ENCODE measurements at places on chromosomes 6 and 20.

DNA sequence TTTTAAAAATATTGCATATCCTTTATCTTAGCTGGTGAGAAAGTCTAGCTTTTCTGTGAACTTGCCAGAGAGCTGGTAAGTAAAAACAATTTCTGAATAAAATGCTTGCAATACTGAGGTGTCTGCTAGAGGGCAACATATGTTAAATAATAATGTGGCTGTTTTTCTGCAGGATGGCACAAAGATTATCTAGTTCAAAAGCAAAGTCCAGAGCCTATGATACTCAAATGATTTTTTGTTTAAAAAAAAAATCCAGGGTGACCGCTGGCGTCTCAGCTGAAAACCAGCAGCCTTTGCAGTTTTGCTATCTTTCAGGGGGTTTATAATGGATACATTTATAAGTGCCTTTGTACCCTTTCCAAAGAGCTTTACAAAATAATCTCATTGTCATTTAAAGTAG is 194.9 kb downstream of the PHACTR1 start:
- DNase-seq = peak; percentile 73

DNA sequence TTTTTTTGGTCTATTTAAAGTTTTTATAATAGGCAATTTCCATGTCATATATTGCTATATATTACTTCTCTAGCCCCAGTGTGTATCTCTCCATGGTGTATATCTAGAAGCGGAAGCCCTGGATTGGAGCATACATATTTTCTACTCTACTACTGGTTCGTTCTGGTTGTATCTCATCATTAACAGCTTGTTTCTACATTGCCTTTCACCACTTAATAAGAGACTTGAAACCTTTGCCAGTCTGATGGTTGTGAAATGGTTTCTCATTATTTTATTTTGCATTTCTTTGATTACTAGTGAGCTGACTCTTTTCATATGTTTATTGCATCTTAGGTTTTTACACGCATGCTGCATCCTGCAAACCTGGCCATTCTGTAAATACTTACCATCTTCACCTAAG is 3.6 kb downstream of the DSTN start:
- no peak for DNase-seq

DNA sequence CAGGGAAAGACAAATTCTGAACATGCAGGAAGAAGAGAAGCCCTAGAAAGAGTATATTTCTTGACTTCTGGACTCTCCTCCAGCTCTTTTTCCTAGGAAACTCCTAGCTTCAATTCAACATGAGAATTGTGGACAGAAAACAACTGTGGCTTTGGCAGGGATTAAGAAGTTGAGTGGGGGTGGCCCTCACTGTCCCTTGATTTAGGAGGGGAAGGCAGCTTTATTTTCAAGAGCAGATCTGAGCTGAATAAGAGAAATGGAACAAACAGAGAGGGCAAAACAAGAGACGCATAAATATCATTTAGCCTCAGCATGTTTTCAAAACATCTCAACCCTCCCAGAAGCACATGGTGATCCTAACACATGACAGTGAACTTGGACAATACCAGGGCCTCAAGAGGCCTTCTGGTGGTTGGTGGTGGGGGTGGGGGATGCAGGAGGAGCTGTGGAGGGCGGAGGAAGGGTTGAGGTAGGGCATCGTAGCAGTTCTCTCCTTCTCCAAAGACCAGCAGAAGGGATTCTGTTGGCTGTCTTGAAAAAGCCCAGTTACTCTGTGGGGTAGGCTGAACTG is 21.1 kb upstream of the TAGAP start:
- no peak for DNase-seq

GRCh38 chr6:128149796-128150195 is 248.9 kb upstream of the THEMIS start:
- DNase-seq = no peak

- DNase-seq = no peak
Measured at GRCh38 chr6:24738741-24739140, 19.8 kb upstream of the C6orf62 start.

- no peak for DNase-seq
Measured at GRCh38 chr6:106847116-106847515, 127.4 kb downstream of the CD24 start.

DNA sequence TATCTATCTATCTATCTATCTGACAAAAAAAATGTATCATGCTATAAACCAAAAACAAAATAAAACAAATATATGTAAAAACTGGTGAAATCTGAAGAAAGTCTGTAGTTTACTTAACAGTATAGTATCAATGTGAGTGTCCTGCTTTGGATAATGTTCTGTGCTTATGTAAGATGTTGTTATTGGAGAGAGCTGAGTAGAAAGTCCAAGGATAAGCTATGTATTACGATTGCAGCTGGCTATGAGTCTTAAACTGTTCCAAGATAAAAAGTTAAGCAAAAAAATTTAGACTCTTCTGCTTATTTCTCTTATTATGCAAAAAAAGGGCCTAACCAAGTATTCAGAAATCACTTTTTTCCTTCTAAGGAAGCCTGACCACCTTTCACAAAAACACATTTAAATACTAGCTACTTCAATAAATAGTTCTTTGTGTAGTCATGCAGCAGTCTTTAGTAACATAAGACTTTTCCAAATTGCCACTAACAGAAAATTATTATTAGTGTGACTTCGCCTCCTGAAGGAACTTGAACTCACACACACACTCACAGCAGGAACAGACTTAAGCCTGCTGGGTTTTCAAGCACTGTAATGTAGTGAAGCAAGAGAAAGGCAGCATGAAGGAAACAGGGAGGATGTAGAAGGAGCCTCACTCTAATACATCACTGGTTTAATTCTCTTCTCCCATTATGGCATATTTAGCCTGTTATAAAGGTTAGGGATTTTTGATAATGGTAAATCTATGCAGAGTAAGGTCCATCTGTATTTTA is 265.8 kb upstream of the GJE1 start:
- no peak for DNase-seq

GRCh38 chr6:48144021-48144420 is 33.0 kb upstream of the PTCHD4 start:
- DNase-seq = no peak

DNA sequence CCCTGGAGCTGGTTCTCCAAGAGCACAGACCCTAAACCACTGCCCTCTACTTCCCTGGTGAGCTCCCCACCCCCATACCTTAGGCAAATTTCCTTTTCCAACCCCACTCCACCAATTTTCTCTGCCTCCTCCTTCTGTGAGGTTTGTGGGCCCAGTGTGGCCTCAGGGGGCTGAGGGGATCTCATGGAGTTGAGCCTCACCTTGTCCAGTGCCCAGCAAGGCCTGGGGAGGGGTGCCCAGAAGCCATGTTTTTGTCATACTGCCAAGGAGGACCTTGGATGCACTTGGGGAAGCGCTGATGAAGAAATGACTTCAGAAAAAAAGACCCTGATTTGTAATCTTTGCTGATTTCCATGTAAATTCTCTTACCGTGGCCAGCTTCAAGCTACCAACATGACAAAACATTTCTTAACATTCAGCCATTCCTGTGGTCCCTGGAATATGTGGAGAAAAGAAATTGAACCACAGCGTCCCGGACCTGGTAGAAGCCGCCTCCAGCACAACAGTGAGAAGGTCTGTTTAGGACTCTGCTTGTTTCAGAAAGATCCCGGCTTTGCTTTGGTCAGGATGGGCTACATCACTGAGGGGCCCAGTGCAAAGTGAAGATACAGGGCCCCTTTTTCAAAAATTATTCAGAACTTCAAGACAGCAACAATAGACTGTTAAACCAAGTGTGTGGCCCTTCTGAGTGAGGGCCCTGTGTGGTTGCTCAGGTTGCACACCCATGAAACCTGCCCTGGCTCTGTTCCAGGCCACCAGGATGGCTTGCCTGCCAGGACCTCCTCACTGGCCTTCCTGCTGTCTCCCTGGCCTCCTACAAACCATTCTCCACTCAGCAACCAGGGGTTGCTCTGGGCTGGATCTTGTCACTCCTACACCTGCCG is 52.5 kb downstream of the CHMP4B start:
- no peak for DNase-seq

- no peak for DNase-seq
Measured at GRCh38 chr6:155235087-155235486, 28.7 kb upstream of the CLDN20 start.

DNA sequence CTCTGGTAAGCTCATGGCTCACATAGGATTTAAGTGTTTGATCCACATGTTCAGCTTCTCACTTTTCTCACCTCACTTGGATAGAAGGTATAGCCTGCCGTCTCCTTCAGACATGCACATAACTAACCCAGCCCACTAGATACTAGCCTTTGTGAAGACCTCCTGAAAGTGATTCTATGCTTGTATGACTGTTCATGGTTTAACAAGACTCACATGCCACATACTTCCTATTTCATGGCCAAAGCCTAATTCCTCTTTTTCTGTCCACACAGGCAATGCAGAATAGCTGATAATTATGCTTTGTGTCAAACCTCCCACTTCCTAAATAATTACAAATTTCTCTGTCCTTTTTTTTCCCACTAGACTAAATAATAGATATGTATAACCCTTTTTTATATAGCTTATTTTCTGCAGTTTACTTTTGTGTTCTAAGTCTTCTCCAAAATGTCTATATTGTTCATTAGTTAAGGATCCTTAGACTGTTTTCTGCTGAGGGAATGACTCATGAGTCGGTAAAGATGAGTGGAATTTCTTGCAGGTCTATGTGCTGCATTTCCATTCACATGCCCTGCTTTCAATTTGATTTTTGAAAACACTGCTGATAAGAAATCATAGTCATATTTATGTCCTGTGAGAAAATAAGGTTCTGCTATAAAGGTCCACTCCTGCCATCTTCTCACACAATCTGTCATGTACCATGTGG is 43.0 kb downstream of the HDDC2 start:
- DNase-seq = no peak

GRCh38 chr6:160386869-160387530 is 38.8 kb downstream of the SLC22A3 start:
- no peak for DNase-seq

GRCh38 chr6:43720999-43721398 is 33.4 kb upstream of the MRPS18A start:
- no peak for DNase-seq

GRCh38 chr6:66289889-66290288 is 582.9 kb upstream of the EYS start:
- DNase-seq = no peak

- DNase-seq = no peak
Measured at GRCh38 chr6:152680151-152680550, 17.5 kb upstream of the MYCT1 start.

DNA sequence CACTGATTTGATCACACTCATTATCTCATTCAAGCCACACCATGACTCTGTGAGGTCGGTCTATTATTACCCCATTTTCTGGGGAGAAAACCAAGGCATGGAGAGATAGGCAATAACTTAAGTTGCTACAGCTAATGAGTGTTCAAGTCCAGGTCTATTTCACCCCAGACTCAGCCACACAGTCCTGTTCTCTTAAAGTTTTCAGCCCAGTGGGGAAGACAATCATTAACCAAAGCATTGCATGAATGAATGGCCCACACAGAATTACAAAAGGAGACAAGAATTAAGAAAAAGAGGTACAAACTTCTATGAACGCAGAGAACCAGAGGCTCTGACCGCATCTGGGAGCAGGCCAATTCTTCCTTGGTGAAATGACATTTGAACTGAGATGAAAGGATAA is 7.1 kb downstream of the BPI start:
- DNase-seq = no peak
